Activated T-helper 17 cell treated with anti-CD3 and anti-CD28 coated beads, Interleukin-2, amount 50 U/mL, for 72 hours (primary cell): ENCODE measurements at places on chromosomes 2 and 18. TPM values are rescaled to one million over a fixed set of nuclear protein-coding genes. Genes with fewer than 3 reads are reported as not detected.

MAP3K19 gene
- 0.13 TPM for total RNA-seq

GRCh38 chr2:173126819-173127218 is 51.2 kb downstream of the MAP3K20 start:
- no peak for ATAC-seq

ACOXL gene
- not detected for total RNA-seq

- ATAC-seq: no peak
Observed at GRCh38 chr2:100260712-100261620, 61.3 kb downstream of the LONRF2 start.

GRCh38 chr2:8073916-8074315 is 607.9 kb upstream of the ID2 start:
- ATAC-seq: no peak

DNA sequence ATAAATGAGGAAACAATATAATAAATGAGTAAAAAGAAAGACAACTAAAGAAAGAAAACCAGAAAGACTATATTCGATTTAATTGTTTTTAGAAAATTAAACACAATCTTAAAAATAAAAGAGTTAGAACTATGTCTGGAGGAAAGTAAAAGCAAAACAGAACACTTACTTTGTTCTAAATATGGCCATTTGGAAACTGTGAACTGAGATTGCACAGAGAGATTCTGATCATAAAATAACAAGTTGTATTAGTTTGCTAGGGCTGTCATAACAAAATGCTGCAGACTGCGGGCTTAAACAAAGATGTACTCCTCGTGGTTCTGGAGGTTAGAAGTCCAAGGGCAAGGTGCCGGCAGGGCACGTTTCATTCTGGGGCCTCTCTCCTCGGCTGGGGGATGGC is 128.1 kb upstream of the AQP4 start:
- ATAC-seq: no peak

DNA sequence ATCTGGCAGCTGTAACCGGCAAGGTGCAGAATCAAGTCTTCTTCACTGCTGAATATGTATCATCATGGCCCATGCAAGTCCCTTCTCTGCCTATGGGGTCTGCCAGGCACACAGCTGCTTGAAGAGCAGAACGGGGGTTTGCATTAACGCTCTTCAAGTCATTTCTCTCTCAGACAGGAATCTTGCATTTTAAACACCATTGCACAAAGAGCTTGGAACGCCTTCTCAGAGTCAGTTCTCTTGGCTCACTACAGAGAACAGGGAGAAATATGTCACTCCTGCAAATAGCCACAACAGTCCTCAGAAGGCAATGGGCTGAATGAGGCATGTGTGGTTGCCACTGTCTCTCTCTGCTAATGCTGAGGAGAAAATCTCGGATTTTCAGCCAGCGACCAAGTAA is 2173.5 kb upstream of the PIK3C3 start:
- no peak for ATAC-seq

- ATAC-seq: no peak
Observed at GRCh38 chr2:63012541-63012940, 38.1 kb upstream of the OTX1 start.

- ATAC-seq: no peak
Observed at GRCh38 chr2:137051778-137052398, 286.5 kb downstream of the THSD7B start.

COBLL1 gene
- total RNA-seq: 0.28 TPM

DNA sequence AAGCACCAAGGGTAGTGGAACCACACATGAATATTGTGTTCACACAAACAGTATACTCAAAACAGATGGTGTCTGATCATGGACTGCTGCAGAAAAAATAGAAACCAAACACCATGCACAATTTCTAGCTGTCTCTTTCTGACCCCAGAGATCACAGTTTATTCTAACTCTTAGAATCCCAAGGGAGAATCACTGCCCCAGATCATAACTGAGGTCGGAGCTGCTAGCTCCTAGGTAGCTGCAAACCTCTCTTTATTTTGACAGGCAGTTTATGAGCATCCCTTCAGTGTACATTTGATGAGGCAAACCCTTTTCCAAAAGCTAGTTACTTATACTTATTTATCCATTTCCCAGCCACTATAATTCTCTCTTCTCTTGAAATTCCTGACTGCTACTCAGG is 439.1 kb upstream of the HNMT start:
- no peak for ATAC-seq

DNA sequence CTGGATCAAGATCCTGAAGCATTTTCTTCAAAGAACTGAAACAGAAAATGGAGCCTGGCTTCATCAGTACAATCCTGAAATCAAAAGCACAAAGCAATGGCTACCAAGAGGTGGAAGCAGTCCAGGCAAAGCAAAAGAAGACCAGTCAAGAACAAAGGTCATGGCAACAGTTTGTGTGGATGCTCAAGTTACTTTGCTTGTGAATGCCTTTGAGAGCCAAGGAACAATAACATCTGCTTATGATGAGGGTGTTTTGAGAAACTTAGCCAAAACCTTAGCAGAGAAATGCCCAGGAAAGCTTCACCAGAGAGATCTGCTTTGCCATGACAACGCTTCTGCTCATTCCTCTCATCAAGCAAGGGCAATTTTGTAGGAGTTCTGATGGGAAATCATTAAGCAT is 723.1 kb downstream of the TMEM182 start:
- no peak for ATAC-seq

- ATAC-seq: peak; percentile 84
Observed at GRCh38 chr18:12694032-12694431, 8.5 kb downstream of the CEP76 start.

ZCCHC2 gene
- 45.4 TPM for total RNA-seq

GRCh38 chr2:228927028-228928010 is 343.8 kb downstream of the PID1 start:
- ATAC-seq: no peak

SOWAHC gene
- 0.45 TPM for total RNA-seq

MSH6 gene
- total RNA-seq: 88.9 TPM

GRCh38 chr2:59083075-59083828 is 842.1 kb upstream of the FANCL start:
- no peak for ATAC-seq

DNA sequence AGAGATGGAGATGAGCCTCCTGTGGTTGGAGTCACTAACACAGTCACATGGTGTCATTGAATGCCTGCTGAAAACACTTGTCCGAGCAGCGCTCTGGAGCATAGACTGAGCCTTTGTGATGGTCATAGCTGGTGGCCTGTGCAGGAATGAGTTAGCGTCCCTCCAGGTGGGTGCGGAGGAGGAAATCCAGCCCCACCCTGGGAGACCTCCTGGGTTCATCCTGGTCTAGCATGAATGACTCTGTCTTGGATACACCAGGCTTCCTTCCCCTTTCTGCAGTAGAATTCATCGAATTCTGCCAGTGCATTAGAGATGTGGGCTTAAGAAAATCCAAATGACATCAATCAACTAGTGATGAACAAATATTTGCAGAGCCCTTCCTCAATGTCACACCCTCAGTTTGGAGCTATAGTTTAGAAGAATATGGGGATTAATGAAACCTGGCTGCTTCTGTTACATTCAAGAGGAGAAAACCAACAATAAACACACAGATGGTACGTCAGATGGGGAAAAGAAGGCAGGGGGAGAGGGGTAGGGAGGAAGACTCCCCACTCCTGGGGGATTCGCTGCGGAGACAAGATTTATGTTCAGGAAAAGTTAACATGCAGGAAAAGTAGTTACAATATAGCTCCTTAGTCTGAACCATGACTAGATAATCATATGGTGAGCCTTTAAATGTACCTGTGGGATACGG is 136.7 kb downstream of the DDX1 start:
- no peak for ATAC-seq

DNA sequence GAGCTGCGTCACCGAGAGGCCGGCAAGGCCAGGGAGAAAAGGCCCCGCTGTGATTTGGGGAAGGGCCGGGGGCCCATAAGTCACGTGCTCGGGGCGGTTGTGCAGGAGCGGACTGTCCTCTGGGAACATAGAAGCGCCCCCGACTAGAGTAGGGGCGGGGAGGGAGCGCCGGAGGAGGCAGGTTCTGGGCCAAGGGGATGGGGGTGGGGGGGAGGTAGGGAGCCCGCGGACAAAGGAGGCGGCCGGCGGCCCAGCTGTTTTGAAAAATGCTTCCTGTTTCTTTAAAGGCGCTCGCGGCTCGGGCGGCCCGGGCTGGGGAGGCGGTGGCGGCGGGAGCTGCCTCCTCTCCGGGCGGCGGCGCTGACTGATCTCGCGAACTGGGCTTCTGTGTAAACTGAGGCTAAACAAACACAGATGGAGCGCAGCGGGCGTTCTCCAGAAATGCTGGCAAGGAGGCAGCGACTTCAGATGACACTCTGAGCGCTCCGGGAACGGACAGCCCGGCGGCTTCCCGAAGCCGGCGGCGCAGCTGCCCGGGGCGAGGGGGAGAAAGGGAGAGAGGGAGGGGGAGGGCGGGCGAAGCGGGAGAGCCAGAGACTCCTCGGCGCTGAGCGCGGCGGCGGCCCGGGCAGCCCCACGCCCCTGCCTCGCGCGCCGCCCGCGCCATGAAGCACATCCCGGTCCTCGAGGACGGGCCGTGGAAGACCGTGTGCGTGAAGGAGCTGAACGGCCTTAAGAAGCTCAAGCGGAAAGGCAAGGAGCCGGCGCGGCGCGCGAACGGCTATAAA is at the start of gene ATOH8:
ATOH8 (plus strand) TSS at position 467 of the 788 bp plus-strand sequence; CDS start at position 666, 199 bp downstream.
- no peak for ATAC-seq

DNA sequence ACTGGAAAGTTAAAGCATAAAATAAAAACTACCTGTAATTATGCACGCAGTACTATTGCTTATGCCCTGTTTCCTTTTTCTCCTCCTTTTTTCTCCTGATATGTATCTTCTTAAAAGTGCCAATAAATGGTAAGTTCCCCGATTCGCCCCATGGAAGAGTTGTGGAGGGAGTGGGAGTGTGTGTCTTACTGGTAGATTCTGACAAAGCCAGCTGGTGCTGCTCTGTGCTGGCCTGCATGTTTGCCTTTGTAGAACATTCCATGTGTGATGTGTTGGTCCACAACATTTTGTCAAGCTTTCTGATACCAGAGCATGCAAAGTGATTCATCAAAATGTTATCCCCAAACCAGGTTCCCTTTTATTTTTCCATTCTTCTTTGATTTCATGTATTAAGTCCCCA is 356.9 kb upstream of the RAB12 start:
- ATAC-seq: no peak

EFR3B gene
- 0.40 TPM for total RNA-seq

TSGA10 gene
- 3.5 TPM for total RNA-seq

ZNF396 gene
- total RNA-seq: 0.87 TPM

C2orf78 gene
- total RNA-seq: not detected

- no peak for ATAC-seq
Observed at GRCh38 chr2:159204381-159205144, 81.9 kb downstream of the WDSUB1 start.

- ATAC-seq: no peak
Observed at GRCh38 chr2:235278771-235279355, 215.0 kb upstream of the AGAP1 start.

GRCh38 chr18:73043211-73043610 is 175.4 kb upstream of the NETO1 start:
- ATAC-seq: no peak

- no peak for ATAC-seq
Observed at GRCh38 chr2:173217116-173217840, 137.4 kb upstream of the CDCA7 start.

RPL31 gene
- 1,159 TPM for total RNA-seq

- no peak for ATAC-seq
Observed at GRCh38 chr2:136985044-136985443, 219.7 kb downstream of the THSD7B start.

FOXI3 gene
- not detected for total RNA-seq

DNA sequence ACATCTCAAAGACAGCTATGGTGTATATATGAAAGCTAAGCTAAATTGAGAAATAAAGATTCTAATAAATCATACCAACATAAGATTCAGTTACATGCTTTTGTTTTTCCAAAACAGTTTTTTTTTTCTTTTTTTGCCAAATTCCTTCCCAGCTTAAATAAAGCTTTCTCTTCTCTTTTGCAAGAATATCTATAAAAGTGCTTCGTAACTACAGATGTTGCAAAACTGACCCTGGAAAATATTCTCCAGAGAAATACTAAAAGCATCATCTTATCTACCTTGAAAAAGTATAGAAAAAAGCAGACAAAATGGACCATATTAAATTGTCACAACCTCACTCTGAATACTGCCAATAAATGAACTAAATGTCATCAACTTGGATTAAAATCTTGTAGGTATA is 38.7 kb downstream of the FANCL start:
- ATAC-seq: no peak

UGT1A7 gene
- total RNA-seq: not detected

- ATAC-seq: peak; percentile 92
Observed at GRCh38 chr18:56532176-56532840, 106.1 kb downstream of the TXNL1 start.

DUSP2 gene
- total RNA-seq: 82.0 TPM

IL36B gene
- not detected for total RNA-seq

ADCYAP1 gene
- not detected for total RNA-seq

DNA sequence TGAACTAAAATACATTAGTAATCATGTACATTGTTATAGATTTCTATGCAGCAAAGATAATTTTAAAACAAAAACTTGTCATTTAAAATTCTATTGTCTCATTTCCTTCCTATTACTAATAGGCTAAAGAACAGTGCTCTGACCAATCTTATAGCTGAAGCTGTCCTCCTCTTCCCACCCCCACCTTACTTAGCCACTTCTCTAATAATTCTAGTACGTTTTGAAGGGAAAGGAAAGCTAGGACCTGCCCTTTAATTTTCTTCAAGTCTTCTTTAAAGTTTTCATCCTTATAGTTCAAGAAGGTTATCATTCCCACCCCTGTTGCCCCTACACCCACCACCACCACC is 121.6 kb downstream of the RBMS1 start:
- ATAC-seq: no peak
